B cell (primary cell): ENCODE measurements at places on chromosomes 2 and 18. TPM values are rescaled to one million over a fixed set of nuclear protein-coding genes. Genes with fewer than 3 reads are reported as not detected.
A peak's percentile ranks its signal among the peaks of the same experiment; 100 is the strongest.

The IMPACT gene
- 5.0 and 6.6 TPM in 2 replicates for polyA plus RNA-seq

- no peak overlapping the region for H3K27ac ChIP-seq
- H3K27me3 ChIP-seq: no peaks in the 10 kb centered on the region
- no peak for DNase-seq
- no peak overlapping the region for H3K4me3 ChIP-seq
Observed at GRCh38 chr2:127584047-127584446, 48.6 kb downstream of the MYO7B start.

DNA sequence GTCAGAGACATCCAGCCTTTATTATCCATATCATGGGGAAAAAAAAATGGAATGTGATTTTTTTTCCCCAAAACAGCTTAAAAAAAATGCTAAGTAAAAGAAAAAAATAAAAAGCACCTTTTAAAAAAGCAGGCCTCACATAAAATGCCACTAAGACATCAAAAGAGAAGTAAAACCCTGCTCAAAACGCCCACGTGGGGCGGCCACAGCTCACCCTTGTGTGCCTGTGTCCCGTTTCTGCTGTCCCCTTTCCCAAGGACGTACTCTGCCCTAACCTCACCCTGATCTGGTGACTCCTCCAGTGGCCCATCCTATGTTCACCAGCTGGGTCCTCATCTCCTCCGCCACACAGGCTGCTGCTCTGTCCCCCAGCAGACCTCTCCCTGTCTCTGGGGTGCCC is 125.4 kb downstream of the NEDD4L start:
- H3K36me3 ChIP-seq: no peaks in the 10 kb centered on the region
- H3K4me3 ChIP-seq: no peak overlapping the region
- no peak overlapping the region for H3K27ac ChIP-seq
- no peaks in the 10 kb centered on the region for H3K27me3 ChIP-seq
- DNase-seq: no peak
- no peaks in the 10 kb centered on the region for H3K4me1 ChIP-seq

- DNase-seq: peak; percentile 56
- H3K27me3 ChIP-seq: no peaks in the 10 kb centered on the region
- peaks cover 17% of the 10 kb centered on the region for H3K4me1 ChIP-seq
- H3K27ac ChIP-seq: peak overlapping the region; percentile 94
- no peaks in the 10 kb centered on the region for H3K36me3 ChIP-seq
Observed at GRCh38 chr2:231605607-231606091, 13.0 kb downstream of the TEX44 start.

GRCh38 chr2:82139979-82140611 is 1835.5 kb upstream of the LRRTM1 start:
- H3K4me3 ChIP-seq: no peak overlapping the region
- H3K4me1 ChIP-seq: no peaks in the 10 kb centered on the region
- no peak for DNase-seq
- H3K27ac ChIP-seq: no peak overlapping the region
- no peaks in the 10 kb centered on the region for H3K36me3 ChIP-seq

DNA sequence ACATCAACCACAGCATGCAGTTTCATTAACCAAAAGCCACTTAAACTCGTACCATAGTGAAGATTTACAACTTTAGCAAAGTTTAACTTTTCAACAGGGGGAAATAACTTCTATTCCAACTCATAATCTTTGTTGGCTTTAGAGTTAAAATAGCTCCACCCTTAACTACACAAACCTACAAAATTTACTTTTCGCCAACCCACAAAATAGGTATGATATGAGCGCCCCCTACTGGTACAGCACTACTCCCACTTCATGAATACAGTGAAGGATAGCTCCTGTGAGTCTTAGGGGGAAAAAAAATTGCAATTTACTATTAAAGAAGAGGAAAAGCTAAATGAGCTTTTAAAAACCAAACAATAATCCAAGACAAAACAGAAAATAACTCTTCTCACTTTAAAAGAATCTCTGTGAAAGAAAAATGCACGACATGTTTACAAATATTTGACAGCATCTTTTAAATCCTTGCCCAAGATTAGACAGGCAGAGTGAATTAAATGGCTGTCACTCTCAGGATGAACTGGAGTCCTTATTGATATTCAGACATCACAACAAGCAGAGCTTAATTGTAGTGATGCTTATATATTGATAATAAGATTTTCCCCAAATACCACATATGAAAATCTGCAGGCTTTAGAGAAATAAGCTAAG is 32.2 kb downstream of the TMEFF2 start:
- H3K27ac ChIP-seq: no peak overlapping the region
- H3K27me3 ChIP-seq: no peaks in the 10 kb centered on the region
- DNase-seq: peak; percentile 70
- peak overlapping the region; percentile 9 for H3K4me3 ChIP-seq
- peaks cover 8% of the 10 kb centered on the region for H3K4me1 ChIP-seq

GRCh38 chr2:54015798-54016699 is 45.3 kb upstream of the PSME4 start:
- DNase-seq: no peak
- H3K27ac ChIP-seq: peak overlapping the region; percentile 34
- peaks cover 17% of the 10 kb centered on the region for H3K4me1 ChIP-seq
- no peaks in the 10 kb centered on the region for H3K36me3 ChIP-seq
- no peaks in the 10 kb centered on the region for H3K27me3 ChIP-seq
- H3K4me3 ChIP-seq: no peak overlapping the region

The SFTPB gene
- not detected in 2 replicates for polyA plus RNA-seq

The ZNF513 gene
- 29.5 and 36.8 TPM in 2 replicates for polyA plus RNA-seq

The BBS5 gene
- 0.76 and 0.87 TPM in 2 replicates for polyA plus RNA-seq

- no peaks in the 10 kb centered on the region for H3K36me3 ChIP-seq
- H3K27ac ChIP-seq: no peak overlapping the region
- no peaks in the 10 kb centered on the region for H3K4me1 ChIP-seq
- no peaks in the 10 kb centered on the region for H3K27me3 ChIP-seq
Observed at GRCh38 chr2:105254531-105255210, 13.1 kb downstream of the GPR45 start.

- H3K4me1 ChIP-seq: no peaks in the 10 kb centered on the region
- no peaks in the 10 kb centered on the region for H3K27me3 ChIP-seq
- H3K4me3 ChIP-seq: no peak overlapping the region
- H3K27ac ChIP-seq: no peak overlapping the region
Observed at GRCh38 chr2:26540961-26541360, 63.0 kb upstream of the OTOF start.

The EGR4 gene
- 2.6 and 2.7 TPM in 2 replicates for polyA plus RNA-seq

DNA sequence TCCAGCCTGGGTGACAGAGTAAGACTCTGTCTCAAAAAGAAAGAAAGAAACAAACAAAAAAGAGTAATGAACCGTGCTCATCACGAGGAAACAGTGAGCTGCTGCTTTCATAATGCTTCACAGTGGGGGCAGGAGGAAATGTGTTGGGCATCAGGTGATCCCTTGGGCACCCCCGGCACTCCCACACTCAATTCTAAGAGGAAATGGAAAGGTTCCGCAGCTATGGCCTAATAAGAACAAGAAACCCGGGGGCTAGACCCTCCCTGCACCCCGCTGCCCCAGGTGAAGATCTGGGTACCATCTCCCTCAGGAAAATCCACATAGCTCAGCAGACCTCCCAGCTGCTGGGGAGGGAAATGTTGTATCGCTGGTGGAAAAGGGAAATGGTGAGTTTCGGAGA is 118.9 kb downstream of the LPIN1 start:
- DNase-seq: peak; percentile 71
- H3K27me3 ChIP-seq: no peaks in the 10 kb centered on the region
- H3K4me3 ChIP-seq: no peak overlapping the region
- H3K36me3 ChIP-seq: no peaks in the 10 kb centered on the region
- peaks cover 71% of the 10 kb centered on the region for H3K4me1 ChIP-seq

The UCN gene
- polyA plus RNA-seq: 4.3 and 4.5 TPM in 2 replicates

GRCh38 chr2:15560988-15561573 is at the start of gene NBAS:
Gene NBAS, minus strand, starts transcription at chr2:15561334. Its CDS starts 30 bp downstream, at chr2:15561304.
- peak; percentile 86 for DNase-seq
- peak within 1 kb of the TSS; percentile 69 for H3K27ac ChIP-seq
- H3K27me3 ChIP-seq: no peaks in the 10 kb centered on the region
- H3K4me1 ChIP-seq: peaks cover 15% of the 10 kb centered on the region
- H3K36me3 ChIP-seq: peaks cover 3% of the 10 kb centered on the region

- H3K4me1 ChIP-seq: no peaks in the 10 kb centered on the region
- H3K27ac ChIP-seq: no peak overlapping the region
- no peaks in the 10 kb centered on the region for H3K27me3 ChIP-seq
- no peak overlapping the region for H3K4me3 ChIP-seq
Observed at GRCh38 chr18:41630232-41630886, 324.7 kb upstream of the PIK3C3 start.

The SOX11 gene
- 0.01 TPM in 2 replicates for polyA plus RNA-seq

DNA sequence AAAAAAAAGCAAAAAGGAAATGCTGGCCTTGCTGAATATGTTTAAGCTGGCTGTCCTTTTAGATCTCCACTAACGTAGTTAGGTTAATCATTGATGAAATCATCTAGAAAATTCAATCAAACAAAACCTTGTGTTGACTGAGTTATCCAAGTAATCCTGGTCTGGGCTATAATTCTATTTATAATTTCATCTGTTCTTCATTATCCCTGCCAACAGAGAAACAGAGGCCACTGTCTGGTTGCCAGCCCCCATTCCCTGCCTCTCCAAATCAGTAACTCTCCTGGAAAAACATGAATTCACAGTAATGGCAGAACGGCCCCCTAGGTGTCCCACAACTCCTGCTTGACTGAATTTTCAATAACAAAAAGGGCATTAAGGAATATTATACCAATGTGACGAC is 24.6 kb downstream of the DOCK10 start:
- DNase-seq: no peak
- H3K4me1 ChIP-seq: no peaks in the 10 kb centered on the region
- no peak overlapping the region for H3K4me3 ChIP-seq

The NGEF gene
- polyA plus RNA-seq: not detected in 2 replicates

The FTCDNL1 gene
- polyA plus RNA-seq: 0.55 and 1.7 TPM in 2 replicates

- no peak overlapping the region for H3K4me3 ChIP-seq
- no peaks in the 10 kb centered on the region for H3K4me1 ChIP-seq
- no peak overlapping the region for H3K27ac ChIP-seq
Observed at GRCh38 chr2:46651363-46652099, 172.2 kb downstream of the TMEM247 start.

The TMEM17 gene
- polyA plus RNA-seq: not detected in 2 replicates

DNA sequence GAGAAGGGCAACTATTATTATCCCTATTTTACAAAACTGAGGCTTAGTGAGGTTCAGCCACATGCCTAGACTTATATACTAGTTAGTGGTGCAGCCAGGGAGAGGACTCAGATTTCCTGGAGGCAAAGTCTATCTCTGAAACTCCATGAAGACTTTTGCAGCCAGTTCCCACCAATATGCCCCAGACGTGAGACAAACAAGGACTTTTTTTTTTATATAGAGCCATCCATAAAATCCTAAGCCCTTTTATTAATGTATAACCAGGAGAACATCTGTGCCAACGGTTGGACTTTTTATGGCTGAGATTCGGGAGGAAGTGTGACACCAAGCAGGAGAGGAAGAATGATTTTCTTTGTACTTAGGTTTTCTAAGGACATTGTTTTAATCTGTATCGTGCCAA is 29.9 kb downstream of the LIPG start:
- no peaks in the 10 kb centered on the region for H3K4me1 ChIP-seq
- no peak overlapping the region for H3K27ac ChIP-seq
- H3K27me3 ChIP-seq: no peaks in the 10 kb centered on the region
- H3K4me3 ChIP-seq: no peak overlapping the region
- no peaks in the 10 kb centered on the region for H3K36me3 ChIP-seq
- no peak for DNase-seq

GRCh38 chr2:12081481-12082210 is 335.2 kb downstream of the LPIN1 start:
- no peak for DNase-seq
- H3K27ac ChIP-seq: no peak overlapping the region
- no peak overlapping the region for H3K4me3 ChIP-seq
- H3K4me1 ChIP-seq: peaks cover 13% of the 10 kb centered on the region

The GKN1 gene
- polyA plus RNA-seq: not detected in 2 replicates

GRCh38 chr2:88693911-88694414 is 2.5 kb downstream of the RPIA start:
- H3K27ac ChIP-seq: no peak overlapping the region
- no peaks in the 10 kb centered on the region for H3K27me3 ChIP-seq
- peaks cover 19% of the 10 kb centered on the region for H3K4me1 ChIP-seq
- no peak for DNase-seq
- H3K4me3 ChIP-seq: no peak overlapping the region
- peaks cover 9% of the 10 kb centered on the region for H3K36me3 ChIP-seq

DNA sequence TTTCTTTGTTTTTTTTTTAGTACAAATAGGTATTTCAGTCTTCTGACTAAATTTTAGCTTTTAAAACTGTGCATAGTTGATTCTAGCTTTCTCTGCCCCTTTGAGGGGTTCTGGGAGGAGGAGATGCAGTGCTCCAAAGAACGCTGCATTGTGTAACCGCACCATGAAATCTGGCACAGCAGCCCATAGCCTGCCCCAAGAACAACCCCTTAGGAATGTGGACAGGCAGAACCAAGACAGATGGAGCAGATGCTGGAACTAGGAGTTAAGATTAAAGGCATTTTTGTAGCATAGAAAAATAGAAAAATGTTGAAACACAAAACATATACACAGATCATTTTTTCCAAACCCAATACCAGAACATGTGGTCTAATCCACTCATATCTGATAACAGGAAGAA is 187.5 kb downstream of the SCG2 start:
- H3K4me3 ChIP-seq: no peak overlapping the region
- H3K27ac ChIP-seq: no peak overlapping the region
- H3K4me1 ChIP-seq: no peaks in the 10 kb centered on the region

GRCh38 chr2:219175928-219176817 is 552 bp downstream of the CNPPD1 start:
- peaks cover 17% of the 10 kb centered on the region for H3K4me1 ChIP-seq
- peak; percentile 88 for DNase-seq
- peak overlapping the region; percentile 94 for H3K4me3 ChIP-seq
- peaks cover 58% of the 10 kb centered on the region for H3K36me3 ChIP-seq

- no peak overlapping the region for H3K4me3 ChIP-seq
- H3K36me3 ChIP-seq: no peaks in the 10 kb centered on the region
- no peaks in the 10 kb centered on the region for H3K27me3 ChIP-seq
Observed at GRCh38 chr2:153132418-153132817, 346.1 kb downstream of the RPRM start.

The C2orf72 gene
- not detected in 2 replicates for polyA plus RNA-seq

GRCh38 chr18:35624146-35624545 is 42.6 kb downstream of the GALNT1 start:
- no peak overlapping the region for H3K27ac ChIP-seq
- no peaks in the 10 kb centered on the region for H3K36me3 ChIP-seq
- H3K4me1 ChIP-seq: peaks cover 20% of the 10 kb centered on the region
- no peaks in the 10 kb centered on the region for H3K27me3 ChIP-seq
- DNase-seq: no peak

- peaks cover 47% of the 10 kb centered on the region for H3K4me1 ChIP-seq
- no peaks in the 10 kb centered on the region for H3K36me3 ChIP-seq
- no peak overlapping the region for H3K4me3 ChIP-seq
- DNase-seq: peak; percentile 48
Observed at GRCh38 chr2:84938194-84938879, 32.6 kb upstream of the KCMF1 start.

- no peak for DNase-seq
- H3K36me3 ChIP-seq: no peaks in the 10 kb centered on the region
- H3K4me3 ChIP-seq: no peak overlapping the region
- H3K27ac ChIP-seq: no peak overlapping the region
- no peaks in the 10 kb centered on the region for H3K27me3 ChIP-seq
Observed at GRCh38 chr18:37321582-37322491, 243.8 kb downstream of the CELF4 start.

GRCh38 chr18:41226186-41226585 is 728.8 kb upstream of the PIK3C3 start:
- no peak overlapping the region for H3K4me3 ChIP-seq
- DNase-seq: no peak
- no peaks in the 10 kb centered on the region for H3K4me1 ChIP-seq
- H3K27ac ChIP-seq: no peak overlapping the region
- H3K36me3 ChIP-seq: no peaks in the 10 kb centered on the region
- no peaks in the 10 kb centered on the region for H3K27me3 ChIP-seq
